ENCODE measurements at places on chromosomes 7 and 10.

DNA sequence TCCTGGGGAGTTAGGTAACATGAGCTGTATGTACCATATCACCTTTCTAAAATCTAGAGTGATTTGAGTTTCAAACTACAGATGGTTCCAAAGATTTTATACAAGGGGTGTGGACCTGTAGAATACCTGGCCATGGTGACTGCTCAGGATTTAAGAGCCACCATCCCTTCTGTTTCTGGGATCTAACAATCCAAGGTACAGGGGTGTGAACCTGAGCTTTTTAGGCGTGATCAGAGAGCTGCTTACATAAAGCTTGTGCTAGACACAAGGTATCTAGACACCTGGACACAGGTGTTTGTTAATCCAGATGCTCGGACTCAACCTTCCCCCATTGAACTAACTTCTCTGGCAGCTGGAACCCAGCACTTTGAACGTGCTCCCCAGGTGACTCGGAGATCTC, 516.4 kb downstream of the RPS24 start:
- no peak for DNase-seq

GRCh38 chr7:104814671-104815400, 199.2 kb upstream of the KMT2E start:
- no peak for DNase-seq

GRCh38 chr10:86020134-86020533, 346.5 kb downstream of the GRID1 start:
- DNase-seq: no peak

GRCh38 chr10:82880776-82881290, 1005.8 kb downstream of the NRG3 start:
- no peak for DNase-seq

GRCh38 chr7:155824227-155824886, 12.1 kb upstream of the SHH start:
- no peak for DNase-seq

- DNase-seq: no peak
Observed at GRCh38 chr7:8126601-8127167, 135.3 kb downstream of the ICA1 start.

DNA sequence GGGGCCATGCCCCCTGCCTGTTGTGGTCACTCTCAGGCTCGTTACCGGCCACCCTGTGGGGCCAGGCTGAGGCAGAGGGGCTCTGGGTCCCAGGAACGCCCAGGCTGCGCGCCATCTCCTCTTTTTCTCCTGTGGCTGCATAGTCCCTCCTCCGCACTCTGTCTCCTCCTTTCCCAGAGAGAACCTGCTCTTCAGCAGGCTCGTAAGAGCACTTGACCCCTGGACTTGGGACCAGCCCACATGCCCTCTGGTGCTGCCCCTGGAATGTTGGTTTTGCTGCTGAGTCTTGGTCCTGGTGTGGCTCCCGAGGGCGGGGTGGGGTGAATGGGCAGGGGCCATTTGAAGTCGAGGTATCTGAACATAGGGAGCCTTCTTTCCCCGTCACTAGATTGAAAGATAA, 6.6 kb upstream of the BHLHA15 start:
- DNase-seq: no peak

DNA sequence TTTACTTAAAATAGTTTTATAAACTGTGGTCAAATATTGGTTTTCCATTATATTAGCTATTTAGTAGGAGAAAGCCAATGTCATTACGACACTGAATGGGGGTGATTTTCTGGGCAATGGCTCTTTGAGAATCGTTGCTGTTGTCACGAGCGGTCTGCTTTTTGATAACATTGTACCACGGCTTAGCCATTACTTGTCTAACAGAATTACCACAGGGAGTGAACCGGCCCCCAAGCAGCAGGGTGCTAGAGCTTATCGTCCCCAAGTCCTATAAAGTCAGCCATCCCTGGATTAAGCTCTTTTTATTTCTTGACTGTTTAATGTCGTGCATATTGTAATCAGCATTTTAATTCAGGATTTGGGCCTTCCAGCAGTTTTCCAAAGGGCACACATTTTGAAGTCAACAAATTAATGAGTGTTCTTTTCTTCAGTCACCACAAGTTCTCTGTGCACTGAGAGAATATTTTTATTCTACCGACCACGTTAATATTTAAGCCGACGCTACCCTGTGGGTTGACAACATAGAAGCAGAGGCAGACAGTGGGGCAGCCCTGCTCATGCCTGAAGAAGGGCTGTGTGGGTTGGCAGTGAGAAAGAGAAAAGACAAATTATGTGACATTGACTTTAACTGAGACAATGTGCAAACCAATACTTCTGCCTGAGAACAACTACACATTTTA, 125.8 kb downstream of the ICA1 start:
- no peak for DNase-seq

GRCh38 chr10:70052462-70053217, at the start of gene MACROH2A2:
TSS of gene MACROH2A2 (plus strand) at chr10:70052846. CDS start at chr10:70075659, 22,813 bp downstream.
- DNase-seq: no peak

GRCh38 chr7:75967487-75967997, 26.9 kb downstream of the TMEM120A start:
- DNase-seq: no peak

- DNase-seq: no peak
Observed at GRCh38 chr7:76282344-76283253, 19.9 kb upstream of the HSPB1 start.

DNA sequence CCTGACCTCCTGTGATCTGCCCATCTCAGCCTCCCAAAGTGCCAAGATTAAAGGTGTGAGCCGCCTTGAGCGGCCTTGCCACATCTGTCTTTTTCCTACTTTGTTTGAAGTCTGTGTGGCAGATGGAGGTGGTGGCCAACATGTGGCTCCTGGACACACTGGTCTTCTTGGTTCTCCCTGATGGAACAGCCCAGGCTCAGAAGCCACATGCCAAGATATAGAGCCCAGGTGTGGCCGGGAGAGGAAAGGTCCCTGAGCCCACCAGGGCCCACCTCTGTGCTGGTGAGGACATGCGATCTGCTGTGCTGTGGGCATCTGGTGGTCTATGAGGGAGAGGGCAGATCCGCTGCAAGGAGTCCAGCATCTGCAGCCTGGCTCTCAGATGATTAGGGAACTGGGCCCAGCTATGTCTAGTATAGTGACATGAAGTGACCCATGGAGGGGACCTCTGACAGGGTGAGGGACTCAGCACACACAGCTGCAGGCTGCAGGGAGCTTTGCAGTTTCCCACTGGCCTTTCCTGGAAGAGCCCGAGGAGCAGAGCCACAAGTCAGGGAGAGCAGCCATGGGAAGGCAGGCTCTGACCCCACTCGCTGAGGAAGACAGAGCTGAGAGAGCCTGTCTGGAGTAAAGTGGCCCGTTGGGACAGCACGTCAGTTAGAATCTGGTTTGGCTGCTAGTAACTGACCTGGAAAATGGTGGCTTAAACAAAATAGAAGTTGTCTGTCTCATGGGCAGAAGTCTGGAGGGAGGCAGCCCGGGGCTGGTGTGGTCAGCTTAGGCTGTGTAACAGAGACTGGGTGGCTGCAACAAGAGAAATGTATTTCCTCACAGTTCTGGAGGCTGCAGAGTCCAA, 25.9 kb downstream of the ADCY1 start:
- DNase-seq: no peak

DNA sequence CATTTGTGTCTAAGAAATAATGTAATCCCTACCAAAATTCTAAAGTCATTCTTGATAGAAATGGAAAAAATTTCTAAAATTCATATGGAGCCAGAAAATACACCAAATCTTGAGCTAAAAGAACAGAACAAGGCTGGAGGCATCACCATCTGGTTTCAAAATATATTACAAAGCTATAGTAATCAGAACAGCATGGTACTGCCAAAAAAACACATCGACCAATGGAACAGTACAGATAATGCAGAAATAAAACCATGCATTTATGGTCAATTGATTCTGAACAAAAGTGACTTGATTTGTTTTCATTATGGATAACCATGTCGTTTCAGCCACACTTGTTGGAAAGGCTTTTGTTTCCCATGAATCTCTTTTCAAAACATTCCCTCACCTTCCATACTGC, 7.0 kb upstream of the WDFY4 start:
- DNase-seq: no peak

GRCh38 chr7:108270385-108271015, 140.3 kb upstream of the LAMB4 start:
- DNase-seq: no peak

GRCh38 chr7:151379193-151379520, 30.7 kb downstream of the WDR86 start:
- DNase-seq: no peak

DNA sequence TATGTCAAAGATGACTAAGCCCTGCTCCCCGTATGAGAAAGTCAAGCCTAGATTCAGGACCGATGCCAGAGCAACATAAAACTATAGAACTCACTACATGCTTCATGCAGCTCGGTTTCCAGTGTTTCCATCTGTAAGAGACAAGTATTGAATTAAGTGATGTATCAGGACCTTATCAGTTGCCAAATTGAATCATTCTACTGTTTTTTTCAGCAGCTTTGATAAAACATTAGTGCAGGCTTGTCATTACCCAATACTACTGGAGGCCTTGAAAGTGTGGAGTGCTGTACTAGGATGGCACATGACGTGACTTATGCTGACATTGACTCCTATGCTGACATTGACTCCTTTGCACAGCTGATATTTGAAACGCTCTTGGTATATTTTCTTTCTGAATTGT, 10.8 kb upstream of the NRP1 start:
- DNase-seq: no peak

- DNase-seq: no peak
Observed at GRCh38 chr10:71998840-71999194, 34.6 kb downstream of the CHST3 start.

DNA sequence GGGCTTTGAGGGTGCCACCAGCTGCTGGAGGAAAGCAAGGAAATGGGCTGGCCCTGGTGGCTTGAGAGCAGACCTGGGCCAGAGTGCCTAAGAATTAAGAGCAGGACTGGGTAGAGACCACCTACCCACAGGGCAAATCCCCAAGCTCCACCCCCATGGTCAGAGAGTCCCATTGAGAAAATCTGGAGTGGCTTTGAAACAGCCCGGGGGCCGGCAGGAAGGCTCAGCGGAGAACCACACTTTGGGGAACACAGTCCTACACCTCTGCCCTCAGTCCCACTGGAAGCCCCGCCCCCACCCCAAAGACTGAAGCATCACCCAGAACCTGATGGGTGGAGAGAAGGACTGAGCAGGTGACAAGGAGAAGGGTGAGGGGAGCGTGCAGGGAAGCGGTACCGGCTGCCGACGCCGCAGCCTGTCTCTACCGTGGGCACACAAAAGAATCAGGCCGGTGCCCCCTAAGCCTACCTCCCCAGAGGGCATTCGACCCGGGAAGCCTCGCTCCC, 3.6 kb downstream of the SMARCD3 start:
- no peak for DNase-seq

GRCh38 chr10:116771101-116771958, 29.0 kb upstream of the HSPA12A start:
- no peak for DNase-seq

DNA sequence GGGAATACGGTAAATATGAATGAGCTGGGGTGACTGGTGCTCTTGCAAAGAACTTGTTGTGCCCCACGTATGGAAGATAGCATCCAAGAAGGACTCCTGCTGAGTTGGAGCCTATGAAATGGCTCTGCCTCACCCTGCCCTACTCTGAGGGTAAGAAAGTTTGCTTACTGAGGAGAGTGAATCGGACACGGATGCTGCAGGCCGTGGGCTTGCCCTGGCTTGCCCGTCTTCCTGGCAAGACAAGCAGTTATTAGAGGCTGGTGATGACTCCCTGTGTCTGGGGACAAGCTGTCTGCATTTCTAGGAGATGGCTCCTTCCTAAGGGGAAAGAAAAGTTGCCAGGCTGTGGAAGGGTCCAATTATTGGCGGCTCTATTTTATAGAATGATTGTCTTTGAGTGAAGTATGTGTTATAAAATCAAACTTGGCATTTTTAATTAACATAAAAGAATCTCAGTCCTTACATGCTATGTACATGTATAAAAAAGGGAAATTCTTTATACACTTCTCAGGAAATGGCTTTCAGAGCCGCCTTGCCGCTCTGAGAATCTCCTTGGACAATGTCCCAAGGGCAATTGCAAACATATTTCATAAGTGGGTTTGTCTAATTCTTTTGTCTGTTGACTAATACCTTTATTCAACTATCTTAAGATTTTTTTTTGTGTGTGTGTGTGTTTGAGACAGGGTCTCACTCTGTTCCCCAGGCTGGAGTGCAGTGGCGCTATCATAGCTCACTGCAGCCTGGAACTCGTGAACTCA, 64.6 kb downstream of the CYP26A1 start:
- no peak for DNase-seq

- peak; percentile 24 for DNase-seq
Observed at GRCh38 chr7:2299131-2299829, 15.0 kb downstream of the SNX8 start.

DNA sequence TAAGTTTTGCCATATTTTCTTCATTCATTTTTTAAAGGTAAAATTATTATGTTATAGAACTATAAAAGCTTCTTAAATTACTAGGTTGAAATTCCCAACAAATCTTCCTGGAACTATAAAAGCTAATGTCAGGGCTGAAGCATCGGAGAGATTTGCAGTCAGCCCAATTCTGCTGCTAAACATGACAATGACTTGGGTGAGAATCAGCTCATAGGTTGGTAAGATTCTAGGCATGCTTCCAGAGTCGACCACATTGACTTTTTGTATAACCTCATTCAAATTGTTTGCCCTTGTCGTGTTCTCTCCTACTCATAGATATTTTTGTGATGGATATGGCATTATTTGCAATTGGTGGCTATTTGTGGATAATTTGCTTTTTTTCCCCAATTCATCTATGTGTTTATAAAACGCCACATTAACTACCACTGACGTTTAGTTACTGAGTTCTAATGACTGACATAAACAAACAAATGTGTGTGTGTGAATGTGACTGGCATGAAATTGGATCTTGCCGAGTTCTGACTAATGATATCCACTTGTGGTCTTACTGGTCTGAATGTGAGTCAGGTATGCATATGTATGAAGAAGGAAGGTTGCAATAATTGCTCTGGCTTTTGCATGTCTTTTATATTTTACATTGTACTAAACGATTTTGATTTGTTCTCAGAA, 579.8 kb downstream of the PARD3 start:
- DNase-seq: no peak

- no peak for DNase-seq
Observed at GRCh38 chr7:16369855-16370254, 51.5 kb downstream of the CRPPA start.
